ENCODE measurements at places on chromosomes 16 and 17.

GRCh38 chr17:64063766-64064224 is 43.4 kb upstream of the ICAM2 start:
- DNase-seq: no peak

DNA sequence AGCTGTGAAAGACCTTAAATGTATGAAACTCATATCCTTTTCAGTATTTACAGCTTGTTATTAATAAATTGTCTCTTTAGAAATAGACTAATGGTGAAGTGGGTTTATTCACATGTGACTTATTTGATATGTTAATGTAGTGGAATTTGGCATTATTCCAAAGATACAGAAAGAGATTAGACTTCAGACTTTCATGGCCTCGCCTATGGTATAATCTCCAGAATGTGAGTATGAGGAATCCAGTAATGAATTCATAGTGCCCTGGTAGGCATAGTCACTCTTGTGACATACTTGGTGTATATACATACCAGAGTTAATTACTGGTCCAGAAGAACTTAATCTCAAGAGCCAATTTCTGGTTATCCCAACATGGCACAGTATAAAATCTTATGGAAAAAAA is 72.7 kb downstream of the OMG start:
- DNase-seq: no peak

DNA sequence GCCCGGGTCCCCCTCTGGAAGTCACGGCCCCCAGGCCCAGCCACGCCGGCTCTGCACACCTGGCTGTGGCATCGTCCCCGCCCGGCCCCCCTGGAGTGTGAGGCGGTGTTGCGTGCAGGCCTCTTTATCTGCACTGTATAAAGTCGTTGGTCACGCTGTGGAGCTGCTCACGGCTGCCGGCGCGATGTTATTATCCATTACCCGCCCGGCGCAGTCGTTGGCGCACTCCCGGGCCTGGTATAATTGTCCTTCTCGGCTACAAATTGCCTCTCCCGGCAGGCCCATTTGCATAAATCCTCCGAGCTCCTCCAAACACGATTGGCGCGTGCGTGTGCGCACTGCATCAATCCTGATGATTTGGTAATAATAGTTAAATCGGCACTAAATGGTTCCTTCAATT is 57.8 kb downstream of the BAHCC1 start:
- peak; percentile 25 for DNase-seq

DNA sequence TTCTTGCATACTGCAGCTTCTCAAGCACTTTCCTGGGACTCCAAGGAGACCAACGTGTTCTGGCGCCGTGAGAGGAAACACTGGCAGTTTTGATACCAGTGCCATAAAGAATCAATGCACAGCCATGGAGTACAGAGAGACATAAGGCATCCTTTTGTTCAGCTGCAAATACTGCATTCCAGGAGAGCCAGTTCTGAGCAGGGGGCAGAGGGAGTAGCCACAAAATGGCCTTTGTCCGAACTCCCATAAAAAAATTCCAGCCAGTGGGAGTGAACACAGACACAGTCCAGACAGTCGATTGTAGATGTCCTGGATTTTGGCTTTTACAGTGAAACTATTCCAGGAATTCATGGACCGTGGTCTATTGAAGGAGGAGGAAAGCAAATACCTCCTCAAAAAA is 36.2 kb upstream of the TEKT3 start:
- no peak for DNase-seq

DNA sequence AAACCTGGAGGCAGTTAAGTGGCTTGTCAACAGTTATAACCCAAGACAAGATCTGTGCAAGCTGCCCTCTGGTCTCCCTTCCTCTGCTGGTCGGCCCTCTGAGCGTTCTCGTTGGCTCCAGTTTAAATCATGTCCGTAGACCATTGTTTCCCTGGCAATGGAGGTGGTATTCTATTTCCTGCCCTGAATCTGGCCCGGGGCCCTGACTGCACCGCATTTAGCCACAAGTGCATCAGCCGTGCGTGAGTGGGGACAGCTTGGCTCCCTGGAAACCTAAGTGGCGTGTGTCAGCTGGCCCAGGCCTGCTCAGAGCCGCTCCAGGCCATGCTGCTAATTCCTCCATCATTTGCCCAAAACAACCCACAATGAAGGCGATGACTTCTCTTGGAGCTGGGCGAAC is 15.0 kb upstream of the MYLK3 start:
- DNase-seq: no peak
